ENCODE measurements at places on chromosomes 3 and 15. TPM values are rescaled to one million over a fixed set of nuclear protein-coding genes. Genes with fewer than 3 reads are reported as not detected.
A peak's percentile ranks its signal among the peaks of the same experiment; 100 is the strongest.

- no peak overlapping the region for H3K4me3 ChIP-seq
- no peak overlapping the region for H3K27ac ChIP-seq
- H3K36me3 ChIP-seq = no peaks in the 10 kb centered on the region
Observed at GRCh38 chr15:63369781-63370180, 11.9 kb downstream of the CA12 start.

DNA sequence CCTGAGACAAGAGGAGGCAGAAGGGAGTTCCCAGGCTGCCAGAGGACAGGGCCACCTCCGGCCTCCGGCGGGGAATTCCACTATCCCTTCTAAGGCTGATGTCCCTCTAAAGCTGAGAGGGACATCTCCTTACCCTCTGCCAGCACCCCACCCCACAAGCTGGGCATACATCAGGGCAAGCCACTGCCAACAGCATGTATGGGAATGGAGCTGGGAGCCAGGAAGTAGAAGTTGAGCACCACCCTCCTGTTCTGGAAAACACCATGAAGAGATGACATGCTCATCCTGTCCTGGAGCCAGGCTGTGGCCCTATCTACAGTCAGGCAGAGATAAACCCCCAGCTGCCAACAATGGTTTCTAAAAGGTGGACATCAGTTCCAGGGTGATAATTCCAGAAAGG, 7.1 kb downstream of the PLCD1 start:
- no peak overlapping the region for H3K27ac ChIP-seq
- DNase-seq = no peak
- peaks cover 17% of the 10 kb centered on the region for H3K4me1 ChIP-seq
- H3K27me3 ChIP-seq = no peaks in the 10 kb centered on the region

Gene ARL13B
- 27.3 TPM for total RNA-seq

- H3K4me3 ChIP-seq = no peak overlapping the region
- H3K36me3 ChIP-seq = no peaks in the 10 kb centered on the region
- H3K27ac ChIP-seq = no peak overlapping the region
- no peak for DNase-seq
- H3K4me1 ChIP-seq = no peaks in the 10 kb centered on the region
Observed at GRCh38 chr3:15989419-15989818, 185.1 kb upstream of the GALNT15 start.

Gene A4GNT
- not detected for total RNA-seq

Gene ATP1B3
- 61.1 TPM for total RNA-seq

Gene SLC15A2
- total RNA-seq = 8.6 TPM

Gene PPP1R14D
- total RNA-seq = not detected

- H3K36me3 ChIP-seq = no peaks in the 10 kb centered on the region
- H3K4me1 ChIP-seq = peaks cover 19% of the 10 kb centered on the region
- H3K4me3 ChIP-seq = peak overlapping the region; percentile 9
- no peak overlapping the region for H3K27ac ChIP-seq
- no peaks in the 10 kb centered on the region for H3K27me3 ChIP-seq
- DNase-seq = no peak
Observed at GRCh38 chr3:67653425-67654098, 850 bp downstream of the SUCLG2 start.

Gene C3orf49
- not detected for total RNA-seq

Gene CCNB2
- total RNA-seq = 1.1 TPM

Gene CRTC3
- 49.4 TPM for total RNA-seq

Gene GPR176
- total RNA-seq = 9.1 TPM

Gene CALML4
- total RNA-seq = 3.0 TPM

GRCh38 chr3:63803911-63804310, 15.2 kb upstream of the C3orf49 start:
- no peak overlapping the region for H3K4me3 ChIP-seq
- no peaks in the 10 kb centered on the region for H3K27me3 ChIP-seq
- DNase-seq = no peak
- H3K27ac ChIP-seq = no peak overlapping the region

DNA sequence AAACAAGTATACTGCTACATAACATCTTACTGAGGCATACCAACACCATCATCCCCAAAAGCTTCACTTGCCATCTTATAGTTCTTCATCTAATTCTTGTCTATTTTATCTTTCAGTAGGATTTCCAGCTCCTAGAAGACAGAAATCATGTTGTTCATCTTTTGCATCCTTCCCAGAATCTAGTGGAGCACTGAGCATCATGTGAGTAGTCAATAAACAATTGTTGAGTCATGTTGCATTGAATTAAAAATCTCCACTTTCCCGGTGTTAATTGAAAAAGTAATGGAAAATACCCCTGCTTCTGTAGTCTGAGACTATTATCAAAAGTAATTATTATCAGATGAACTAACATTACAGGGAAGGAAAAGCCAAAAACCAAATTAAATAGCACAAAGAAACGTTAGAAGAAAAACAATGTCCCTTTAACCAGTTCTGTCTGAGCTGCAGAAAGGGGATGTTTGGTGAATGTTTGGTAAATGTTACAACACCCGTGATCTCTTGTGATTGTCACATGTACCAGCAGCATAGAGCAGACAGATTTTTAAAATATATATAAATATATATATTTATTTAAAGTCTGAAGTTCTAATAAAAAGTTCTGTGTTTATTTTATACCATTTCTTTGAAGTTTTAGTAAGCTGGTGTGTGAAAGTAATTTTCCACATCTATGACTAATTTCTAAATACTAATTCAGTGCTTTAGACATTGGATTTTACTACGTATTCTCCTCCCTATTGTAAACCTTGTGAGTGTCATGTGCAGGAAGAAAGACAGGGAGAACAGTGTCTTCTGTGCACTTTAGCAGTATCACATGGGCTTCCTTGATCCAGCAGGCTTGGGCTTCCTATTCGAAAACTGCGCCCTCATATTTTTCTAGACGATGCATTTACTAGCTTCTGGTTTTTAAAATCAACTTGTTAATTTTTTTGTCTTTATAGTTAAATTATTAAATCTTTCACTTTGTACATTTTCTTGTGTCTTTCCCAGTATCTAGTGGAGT, 85.6 kb downstream of the RAP2B start:
- no peaks in the 10 kb centered on the region for H3K27me3 ChIP-seq
- no peaks in the 10 kb centered on the region for H3K36me3 ChIP-seq
- no peak overlapping the region for H3K4me3 ChIP-seq
- H3K27ac ChIP-seq = no peak overlapping the region
- H3K4me1 ChIP-seq = no peaks in the 10 kb centered on the region

Gene MST1R
- total RNA-seq = 6.1 TPM

DNA sequence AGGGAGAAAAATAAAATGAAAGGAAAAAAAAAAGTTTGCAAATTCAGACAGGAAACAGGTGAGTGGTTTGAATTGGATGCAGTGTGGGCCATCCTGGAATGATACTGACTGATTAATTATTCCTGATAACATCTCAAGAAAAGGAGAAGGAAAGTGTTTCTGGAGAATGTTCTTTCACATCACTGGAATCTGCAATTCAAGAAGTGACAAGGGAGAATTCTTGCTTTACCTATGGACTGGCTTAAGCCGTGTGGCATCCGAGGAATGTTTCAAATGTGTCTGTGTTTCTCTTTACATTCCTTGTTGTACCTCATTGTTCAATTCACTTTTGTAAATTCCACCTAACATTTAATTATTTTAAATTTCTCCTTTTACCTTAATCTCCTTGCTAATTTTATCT, 465.0 kb downstream of the EPHB1 start:
- H3K4me1 ChIP-seq = no peaks in the 10 kb centered on the region
- DNase-seq = no peak
- H3K27ac ChIP-seq = no peak overlapping the region
- no peaks in the 10 kb centered on the region for H3K27me3 ChIP-seq

GRCh38 chr3:196969660-196970546, 1.3 kb upstream of the PIGZ start:
- peak overlapping the region; percentile 73 for H3K27ac ChIP-seq
- no peaks in the 10 kb centered on the region for H3K36me3 ChIP-seq
- H3K27me3 ChIP-seq = no peaks in the 10 kb centered on the region
- peak; percentile 39 for DNase-seq

GRCh38 chr3:130539005-130539404, 22.0 kb downstream of the COL6A6 start:
- no peak overlapping the region for H3K27ac ChIP-seq
- H3K27me3 ChIP-seq = no peaks in the 10 kb centered on the region
- no peaks in the 10 kb centered on the region for H3K36me3 ChIP-seq

DNA sequence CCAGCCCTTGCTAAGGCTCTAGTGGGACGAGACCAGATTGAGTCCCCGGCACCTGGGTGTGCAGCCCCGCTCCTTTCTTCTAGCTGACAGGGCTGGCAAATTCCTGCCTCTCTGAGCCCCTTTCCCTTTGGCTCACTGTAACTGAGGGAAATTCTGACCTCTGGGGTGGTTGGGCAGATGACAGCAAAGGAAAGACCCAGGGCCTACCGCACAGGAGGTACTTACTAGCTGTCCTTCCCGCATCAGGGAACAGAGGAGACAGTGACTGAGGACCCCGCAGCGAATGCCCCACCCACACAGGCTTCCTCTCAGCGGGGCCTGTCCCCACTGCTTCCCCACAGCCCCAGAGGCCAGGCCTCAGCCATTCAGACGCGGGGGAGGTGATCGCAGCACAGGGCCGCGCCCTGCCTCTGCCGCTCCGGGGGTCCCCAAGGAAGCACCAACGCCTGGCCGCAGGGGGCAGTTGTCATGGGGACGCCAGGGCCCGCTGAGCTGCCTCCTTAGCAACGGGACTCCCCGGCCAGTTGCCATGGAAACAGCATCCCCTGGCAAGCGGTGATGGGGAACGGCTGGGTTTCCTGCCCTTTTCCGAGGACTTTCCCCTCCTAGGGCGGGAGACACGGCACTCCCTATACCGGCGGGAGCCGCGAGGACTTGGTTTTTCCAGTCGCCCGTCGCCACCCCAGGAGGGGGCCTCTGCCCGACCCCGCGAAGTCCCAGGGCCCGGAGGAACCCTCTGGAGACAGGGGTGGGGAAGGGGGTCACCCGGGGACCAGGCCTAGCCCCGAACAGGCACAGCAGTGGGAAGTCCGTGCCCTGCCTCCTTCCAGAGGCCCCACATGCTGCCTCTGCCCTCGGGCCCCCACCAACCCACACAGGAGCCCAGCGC, 50.1 kb downstream of the HCN4 start:
- no peaks in the 10 kb centered on the region for H3K27me3 ChIP-seq
- DNase-seq = no peak
- H3K27ac ChIP-seq = no peak overlapping the region
- no peak overlapping the region for H3K4me3 ChIP-seq
- H3K4me1 ChIP-seq = no peaks in the 10 kb centered on the region

Gene HESX1
- not detected for total RNA-seq

Gene LARP6
- 82.9 TPM for total RNA-seq

- H3K27me3 ChIP-seq = no peaks in the 10 kb centered on the region
- H3K4me3 ChIP-seq = no peak overlapping the region
- no peaks in the 10 kb centered on the region for H3K36me3 ChIP-seq
- no peak for DNase-seq
- no peak overlapping the region for H3K27ac ChIP-seq
- H3K4me1 ChIP-seq = peaks cover 3% of the 10 kb centered on the region
Observed at GRCh38 chr3:30122359-30122758, 484.0 kb upstream of the TGFBR2 start.

Gene C3orf52
- 32.0 TPM for total RNA-seq

Gene CFAP20DC
- 0.54 TPM for total RNA-seq

DNA sequence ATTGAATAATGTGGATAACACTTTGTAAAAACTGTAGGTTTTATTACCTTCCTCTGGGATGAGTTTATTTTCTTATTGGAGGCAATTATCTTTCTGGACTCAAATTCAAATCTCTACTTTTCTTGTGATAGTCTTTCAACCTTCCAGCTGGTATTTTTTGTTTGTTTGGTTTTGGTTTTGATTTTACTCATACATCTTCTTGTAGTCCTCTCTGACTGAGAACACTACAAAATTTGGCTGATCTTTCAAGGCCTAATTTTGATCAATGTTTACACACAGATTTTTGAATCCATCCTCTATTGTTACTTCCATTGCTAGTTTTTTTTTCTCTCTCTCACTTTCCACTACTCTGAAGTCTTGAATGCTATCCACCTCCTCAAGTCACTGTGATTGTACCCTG, 303.8 kb upstream of the NECTIN3 start:
- H3K36me3 ChIP-seq = no peaks in the 10 kb centered on the region
- no peak overlapping the region for H3K27ac ChIP-seq
- no peak overlapping the region for H3K4me3 ChIP-seq
- H3K27me3 ChIP-seq = no peaks in the 10 kb centered on the region
- DNase-seq = no peak
- no peaks in the 10 kb centered on the region for H3K4me1 ChIP-seq

Measured in thyroid gland (tissue), 4 donors.